Activated CD4-positive, alpha-beta memory T cell treated with anti-CD3 and anti-CD28 coated beads, Interleukin-2, amount 10 ng/mL, durations not matched to agents 7 days and 5 days (primary cell): ENCODE measurements at places on chromosomes 6 and 20. TPM values are rescaled to one million over a fixed set of nuclear protein-coding genes. Genes with fewer than 3 reads are reported as not detected.

DNA sequence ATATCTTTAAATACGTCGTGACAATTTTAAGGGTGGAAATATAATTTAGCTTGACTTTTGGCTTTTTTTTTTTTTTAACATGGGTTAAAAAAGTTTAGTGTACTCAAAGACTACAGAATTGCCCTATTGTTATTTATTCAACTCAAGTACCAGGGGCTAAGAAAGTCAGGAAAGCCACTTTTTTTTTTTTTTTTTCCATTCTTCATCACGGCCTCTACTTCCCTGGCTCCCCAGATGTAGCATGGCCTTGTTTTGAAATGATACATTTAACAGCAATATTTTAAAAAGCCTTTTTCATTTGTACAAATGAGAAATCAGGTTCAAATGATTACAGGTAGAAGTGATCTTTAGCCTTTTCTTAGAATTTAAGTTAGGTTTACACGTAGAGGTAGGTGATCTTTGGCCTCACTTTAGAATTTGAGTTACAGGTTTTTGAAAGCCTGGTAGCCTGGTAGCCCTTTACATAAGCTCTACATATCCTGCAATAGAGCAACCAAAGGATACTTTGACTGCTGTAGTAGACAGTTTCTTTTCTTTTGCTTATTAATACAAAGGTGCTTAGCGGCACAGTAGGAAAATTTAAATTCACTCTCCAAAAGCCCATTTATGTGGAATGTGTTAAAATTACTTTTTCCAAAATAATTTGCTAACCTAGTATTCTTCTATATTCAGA, 160.5 kb upstream of the MMS22L start:
- no peaks in the 10 kb centered on the region for H3K36me3 ChIP-seq
- H3K4me3 ChIP-seq = no peak overlapping the region
- H3K4me1 ChIP-seq = no peaks in the 10 kb centered on the region
- H3K27me3 ChIP-seq = peaks cover 10% of the 10 kb centered on the region

The FAM83B gene
- total RNA-seq = not detected

DNA sequence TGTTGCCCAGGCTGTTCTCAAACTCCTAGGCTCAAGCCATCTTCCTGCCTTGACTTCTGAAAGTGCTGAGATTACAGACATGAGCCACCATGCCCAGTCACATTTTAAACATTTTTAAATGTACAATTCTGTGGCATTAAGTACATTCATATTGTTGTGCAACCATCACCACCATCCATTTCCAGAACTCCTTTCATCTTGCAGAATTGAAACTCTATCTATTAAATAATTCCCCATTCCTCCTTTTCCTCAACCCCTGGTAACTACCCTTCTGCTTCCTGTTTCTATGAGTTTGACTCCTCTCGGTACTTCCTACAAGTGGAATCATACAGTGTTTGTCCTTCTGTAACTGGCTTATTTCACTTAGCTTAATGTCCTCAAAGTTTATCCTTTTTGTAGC, 103.8 kb upstream of the NAA20 start:
- no peak for DNase-seq
- no peak overlapping the region for H3K4me3 ChIP-seq
- no peaks in the 10 kb centered on the region for H3K36me3 ChIP-seq
- H3K4me1 ChIP-seq = no peaks in the 10 kb centered on the region

GRCh38 chr6:166157930-166158617, 9.6 kb downstream of the TBXT start:
- no peak for DNase-seq
- no peak overlapping the region for H3K4me3 ChIP-seq
- H3K4me1 ChIP-seq = no peaks in the 10 kb centered on the region
- no peak overlapping the region for H3K27ac ChIP-seq
- peaks cover 2% of the 10 kb centered on the region for H3K27me3 ChIP-seq

- H3K27me3 ChIP-seq = no peaks in the 10 kb centered on the region
- H3K27ac ChIP-seq = no peak overlapping the region
- no peaks in the 10 kb centered on the region for H3K36me3 ChIP-seq
- H3K4me1 ChIP-seq = no peaks in the 10 kb centered on the region
- no peak overlapping the region for H3K4me3 ChIP-seq
- no peak for DNase-seq
These were observed 472.3 kb upstream of the CITED2 start for GRCh38 chr6:139846538-139847456.

The LPA gene
- not detected for total RNA-seq

The RAB32 gene
- not detected for total RNA-seq
